ENCODE measurements at places on chromosomes 16 and 17.

GRCh38 chr17:61305024-61305423, 94.6 kb upstream of the TBX2 start:
- no peak for DNase-seq

DNA sequence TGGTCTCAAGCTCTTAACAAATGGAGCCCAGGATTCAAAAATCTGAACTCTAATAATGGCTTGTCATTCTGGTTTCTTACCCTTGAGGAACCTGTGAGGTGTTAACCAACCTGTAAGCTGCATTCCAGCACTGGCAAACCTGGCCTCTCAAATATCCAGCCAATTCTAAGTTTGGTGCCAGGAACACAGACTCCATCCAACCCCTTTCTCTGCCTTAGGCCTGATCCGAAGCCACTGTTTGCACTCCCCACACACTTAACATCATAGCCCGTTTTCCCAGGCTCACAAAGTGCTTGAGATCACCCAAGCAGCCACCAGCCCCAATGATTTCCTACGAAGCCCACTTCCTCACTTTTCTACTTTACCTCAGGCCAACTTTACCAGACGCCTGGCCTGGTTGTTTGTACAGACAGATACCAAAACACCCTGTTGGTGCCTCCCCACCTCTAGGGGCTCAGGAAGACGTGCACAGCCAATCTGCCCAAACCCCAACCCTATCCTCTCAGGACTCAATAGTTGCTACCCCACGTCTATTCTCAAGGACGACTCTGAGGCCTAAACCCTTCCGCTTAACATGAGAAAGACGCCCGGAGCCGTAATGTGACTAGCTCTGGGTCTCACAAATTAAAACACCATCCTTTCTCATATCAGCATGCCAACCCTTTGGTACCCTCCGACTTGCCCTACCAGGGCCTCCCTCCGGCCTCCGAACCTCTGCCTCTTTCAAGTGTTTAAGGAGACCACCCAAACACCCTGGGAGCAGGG, 3.2 kb upstream of the PER1 start:
- DNase-seq: no peak

DNA sequence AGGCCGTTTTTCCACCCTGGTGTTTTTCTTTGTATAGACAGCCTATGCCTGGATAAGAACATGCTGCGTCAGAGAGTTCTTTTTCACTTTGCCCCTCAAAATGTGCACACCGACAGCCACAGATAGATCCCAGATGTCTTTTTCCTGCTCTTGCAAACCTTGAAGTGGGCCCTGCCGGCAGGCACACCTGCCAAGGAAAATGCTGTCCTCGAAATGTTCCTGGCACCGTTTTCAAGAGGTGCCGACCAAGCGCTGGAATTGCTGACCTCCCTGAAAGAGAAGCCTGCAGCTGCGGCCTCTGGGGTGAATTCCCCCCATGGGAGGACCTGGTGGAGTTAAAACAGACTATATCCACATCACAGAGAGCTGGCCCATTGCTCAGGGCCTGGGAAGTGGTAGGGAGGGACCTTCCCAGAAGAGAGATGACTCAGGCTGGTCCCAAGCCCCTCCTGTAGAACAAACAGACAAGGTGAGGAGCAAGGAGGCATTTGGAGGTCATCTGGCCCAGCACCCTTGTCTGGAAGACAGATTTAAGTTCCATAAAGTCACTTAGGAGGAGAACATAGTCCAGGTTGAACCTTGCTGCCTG, 668.1 kb downstream of the MAF start:
- no peak for DNase-seq

DNA sequence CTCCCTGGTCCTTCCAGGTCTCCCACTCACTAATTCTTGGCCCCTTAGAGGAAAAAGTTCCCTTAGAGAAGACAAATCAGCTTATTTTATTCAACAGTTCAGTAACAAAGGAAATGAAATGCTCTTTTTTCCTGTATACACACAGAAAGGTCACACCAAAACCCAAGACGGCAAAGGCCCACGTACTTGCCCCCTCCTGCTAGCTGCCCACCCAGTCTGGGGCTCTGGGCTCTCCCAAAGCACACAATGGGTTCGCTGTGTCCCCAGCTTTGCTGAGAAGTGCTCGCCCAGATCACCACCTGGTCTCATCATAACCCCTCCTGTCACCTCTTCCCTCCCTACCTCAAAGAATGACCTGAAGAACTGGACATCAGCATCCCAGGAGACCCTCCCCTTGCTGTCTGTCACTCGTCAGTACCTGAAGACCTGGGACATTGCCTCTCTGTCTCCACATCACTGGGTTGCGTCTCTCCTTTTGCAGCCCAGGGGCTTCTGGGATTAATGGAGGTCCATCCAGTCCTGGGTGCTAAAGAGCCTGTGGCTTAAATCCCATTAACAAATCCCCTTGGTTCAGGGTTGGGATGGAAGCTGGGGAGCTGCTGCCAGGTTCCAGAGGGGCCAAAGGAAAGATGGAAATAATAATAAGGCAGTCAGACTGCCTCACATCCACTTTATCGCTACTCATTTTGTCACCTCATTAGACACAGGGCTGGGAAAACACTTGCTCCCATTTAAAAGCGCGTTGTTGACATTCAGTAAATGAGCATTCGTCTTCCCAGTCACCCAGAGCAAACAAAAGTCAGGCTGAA, 3.3 kb downstream of the SLC6A4 start:
- no peak for DNase-seq

DNA sequence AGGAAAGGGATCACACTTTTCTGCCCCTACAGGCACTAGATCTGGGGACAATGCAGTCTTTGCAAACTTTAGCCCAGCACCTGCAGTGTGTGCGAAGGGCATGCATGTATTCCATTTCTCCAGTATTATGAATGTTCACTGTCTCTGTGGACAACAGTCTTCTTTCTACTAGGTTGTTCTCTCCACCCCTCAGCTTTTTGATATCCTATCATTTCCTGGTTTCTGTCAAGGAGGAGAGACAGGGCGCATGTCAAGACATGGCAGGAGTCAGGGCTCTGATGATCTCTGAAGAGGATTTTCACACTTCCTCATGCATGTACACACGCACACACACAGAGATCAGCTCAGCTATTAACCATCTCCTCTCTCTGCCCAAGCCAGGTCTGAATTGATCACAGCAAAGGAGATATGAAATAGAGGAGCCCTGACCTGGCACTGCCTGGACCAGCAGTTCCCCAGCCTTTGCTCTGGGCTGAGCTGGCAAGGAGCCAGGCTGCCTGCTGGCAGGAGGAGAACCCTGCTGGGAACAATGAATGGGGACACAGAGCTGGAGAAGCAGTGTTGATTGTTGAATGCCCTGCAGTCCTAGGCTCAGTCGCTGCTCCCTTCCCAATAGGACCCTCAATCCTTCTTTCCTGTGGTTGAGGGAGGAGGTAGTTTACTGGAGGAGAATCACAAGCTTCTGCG, 2.6 kb downstream of the GPR179 start:
- DNase-seq: no peak

- DNase-seq: no peak
These were observed 47.7 kb downstream of the CDK12 start for GRCh38 chr17:39508987-39509386.
